ENCODE measurements at places on chromosomes 4 and X. TPM values are rescaled to one million over a fixed set of nuclear protein-coding genes. Genes with fewer than 3 reads are reported as not detected.

DMD gene
- total RNA-seq = 0.14 TPM

XAGE2 gene
- not detected for total RNA-seq

ZCCHC12 gene
- 0.25 TPM for total RNA-seq

MAGEA2 gene
- total RNA-seq = not detected

ERAS gene
- total RNA-seq = not detected

CT45A10 gene
- not detected for total RNA-seq

H2BW2 gene
- not detected for total RNA-seq

GPAT3 gene
- 3.1 TPM for total RNA-seq

DGKK gene
- not detected for total RNA-seq

SPOCK3 gene
- total RNA-seq = not detected

TBC1D9 gene
- 0.12 TPM for total RNA-seq

GLUD2 gene
- 0.57 TPM for total RNA-seq

ETFDH gene
- 35.4 TPM for total RNA-seq

UGT2B11 gene
- not detected for total RNA-seq

ZDHHC15 gene
- 0.17 TPM for total RNA-seq

PDLIM3 gene
- total RNA-seq = not detected

BCLAF3 gene
- total RNA-seq = 3.6 TPM

CT47B1 gene
- total RNA-seq = not detected

SPANXC gene
- total RNA-seq = not detected

CCDC120 gene
- 2.1 TPM for total RNA-seq

TEX13B gene
- not detected for total RNA-seq

PI4K2B gene
- total RNA-seq = 38.0 TPM

FAM9B gene
- not detected for total RNA-seq

SPANXA1 gene
- total RNA-seq = not detected

WNK3 gene
- total RNA-seq = 0.25 TPM

RHOXF1 gene
- total RNA-seq = not detected

CT45A2 gene
- total RNA-seq = not detected

PABPC5 gene
- not detected for total RNA-seq

CPE gene
- total RNA-seq = not detected

PPP1R2C gene
- not detected for total RNA-seq

FOXR2 gene
- not detected for total RNA-seq

TBC1D8B gene
- total RNA-seq = 1.2 TPM

TLL1 gene
- not detected for total RNA-seq

RHOXF2B gene
- not detected for total RNA-seq

PDHA2 gene
- not detected for total RNA-seq

PPBP gene
- not detected for total RNA-seq

ARAP2 gene
- total RNA-seq = 38.2 TPM

ZNF157 gene
- total RNA-seq = 0.69 TPM

GPRASP1 gene
- total RNA-seq = 3.5 TPM

USP17L10 gene
- total RNA-seq = not detected

ARHGAP36 gene
- total RNA-seq = not detected

SPANXD gene
- not detected for total RNA-seq

MPP1 gene
- total RNA-seq = 23.9 TPM

GC gene
- total RNA-seq = not detected

CWH43 gene
- total RNA-seq = not detected

GAGE2A gene
- total RNA-seq = not detected

ZCCHC18 gene
- 0.17 TPM for total RNA-seq

XPNPEP2 gene
- total RNA-seq = 0.21 TPM

SYTL5 gene
- not detected for total RNA-seq

HAND2 gene
- total RNA-seq = not detected

CT45A1 gene
- not detected for total RNA-seq

KLHL4 gene
- total RNA-seq = not detected

RBMXL3 gene
- total RNA-seq = not detected

GABRG1 gene
- not detected for total RNA-seq

ATP2B3 gene
- total RNA-seq = not detected

RBM46 gene
- total RNA-seq = not detected

F8A2 gene
- not detected for total RNA-seq

CETN2 gene
- total RNA-seq = 11.9 TPM

SYN1 gene
- total RNA-seq = 0.12 TPM
